Caco-2 (cell line): ENCODE measurements at places on chromosomes 7 and 10. TPM values are rescaled to one million over a fixed set of nuclear protein-coding genes. Genes with fewer than 3 reads are reported as not detected.

GRCh38 chr10:129833994-129834739, 129.9 kb downstream of the EBF3 start:
- H3K4me3 ChIP-seq, result no peak overlapping the region
- H3K4me1 ChIP-seq, result no peaks in the 10 kb centered on the region
- no peaks in the 10 kb centered on the region for H3K36me3 ChIP-seq
- no peak overlapping the region for H3K27ac ChIP-seq
- H3K27me3 ChIP-seq, result peaks cover 2% of the 10 kb centered on the region; the same call in 1 of the 2 replicates
- DNase-seq, result no peak

DNA sequence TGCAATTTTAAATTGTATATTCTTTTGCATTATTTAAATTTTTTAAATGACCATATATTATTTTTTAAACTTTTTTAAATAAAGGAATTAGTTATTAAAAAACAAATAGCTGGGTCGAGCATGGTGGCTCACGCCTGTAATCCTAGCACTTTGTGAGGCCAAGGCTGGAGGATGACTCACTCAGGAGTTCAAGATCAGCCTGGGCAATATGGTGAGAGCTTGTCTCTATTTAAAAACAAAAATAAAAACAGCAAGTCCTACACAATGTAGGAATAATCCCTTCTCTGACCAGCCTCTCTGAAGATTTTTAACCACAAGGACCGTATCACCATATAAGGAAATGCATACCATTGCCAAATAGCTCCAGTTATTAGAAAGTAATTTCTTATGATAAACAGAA, 19.6 kb downstream of the NOC3L start:
- no peak for DNase-seq
- H3K4me3 ChIP-seq, result no peak overlapping the region
- H3K4me1 ChIP-seq, result no peaks in the 10 kb centered on the region
- H3K27ac ChIP-seq, result no peak overlapping the region
- no peaks in the 10 kb centered on the region for H3K27me3 ChIP-seq

The PPRC1 gene
- total RNA-seq, result 66.6 and 68.5 TPM in 2 replicates

- DNase-seq, result no peak
- no peaks in the 10 kb centered on the region for H3K4me1 ChIP-seq
- H3K27ac ChIP-seq, result no peak overlapping the region
- H3K4me3 ChIP-seq, result no peak overlapping the region
Observed at GRCh38 chr10:85857305-85857704, 509.3 kb downstream of the GRID1 start.

DNA sequence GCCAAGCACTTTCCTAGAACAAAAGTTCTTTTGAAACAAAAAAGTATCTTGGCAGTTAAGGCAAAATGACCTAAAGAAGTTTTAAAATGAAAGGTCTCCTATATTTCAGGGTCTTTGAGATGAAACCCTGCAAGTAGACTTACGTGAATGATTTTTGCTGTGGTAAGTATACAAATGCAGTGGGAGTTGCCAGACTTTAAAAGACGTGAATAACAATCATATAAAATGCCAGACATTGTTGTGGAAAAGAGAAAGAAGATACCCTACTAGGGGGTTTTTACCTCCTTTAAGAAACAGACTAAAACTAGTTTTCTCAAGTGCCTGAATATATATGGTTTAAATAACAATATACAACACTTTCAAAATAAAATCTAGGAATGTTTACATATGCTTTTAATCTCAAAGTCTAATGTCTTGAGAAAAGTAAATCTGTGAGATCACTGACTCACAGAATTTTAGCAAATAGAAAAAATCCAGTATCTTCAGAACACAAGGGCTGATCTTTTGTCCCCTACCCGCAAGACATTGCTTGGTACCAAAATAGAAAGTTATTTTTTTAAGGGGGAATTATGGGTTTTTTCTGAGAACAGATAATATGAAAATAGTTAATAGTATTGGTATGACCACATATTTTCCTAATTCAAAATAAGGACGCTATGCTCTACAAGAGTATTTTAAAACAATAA, 29.5 kb downstream of the LRRC17 start:
- H3K27ac ChIP-seq, result no peak overlapping the region
- H3K36me3 ChIP-seq, result no peaks in the 10 kb centered on the region
- no peaks in the 10 kb centered on the region for H3K27me3 ChIP-seq
- no peak for DNase-seq
- peaks cover 11% of the 10 kb centered on the region; the same call in 1 of the 2 replicates for H3K4me1 ChIP-seq

DNA sequence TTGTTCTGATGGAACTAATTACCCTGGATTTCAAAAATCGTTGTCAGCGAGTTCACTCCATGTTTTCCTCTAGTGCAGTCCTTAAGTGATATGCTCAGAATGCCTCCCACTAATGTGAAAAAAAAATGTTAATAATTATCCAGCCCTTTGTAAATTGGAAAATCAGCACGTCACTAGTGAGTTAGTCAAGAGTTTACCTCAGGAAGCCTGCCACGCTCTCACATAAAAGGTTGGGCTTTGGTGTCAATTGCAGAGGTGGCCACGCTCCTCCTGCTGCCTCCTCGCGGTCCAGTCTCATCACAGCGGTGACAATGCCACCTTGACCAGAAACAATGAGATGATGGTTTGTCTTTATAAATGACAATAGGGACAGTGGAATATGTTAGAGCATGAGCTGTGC, 22.5 kb downstream of the UPP1 start:
- peaks cover 2% of the 10 kb centered on the region; the same call in 1 of the 2 replicates for H3K36me3 ChIP-seq
- H3K4me1 ChIP-seq, result peaks cover 9% of the 10 kb centered on the region
- H3K27ac ChIP-seq, result no peak overlapping the region
- no peak for DNase-seq
- no peak overlapping the region for H3K4me3 ChIP-seq

DNA sequence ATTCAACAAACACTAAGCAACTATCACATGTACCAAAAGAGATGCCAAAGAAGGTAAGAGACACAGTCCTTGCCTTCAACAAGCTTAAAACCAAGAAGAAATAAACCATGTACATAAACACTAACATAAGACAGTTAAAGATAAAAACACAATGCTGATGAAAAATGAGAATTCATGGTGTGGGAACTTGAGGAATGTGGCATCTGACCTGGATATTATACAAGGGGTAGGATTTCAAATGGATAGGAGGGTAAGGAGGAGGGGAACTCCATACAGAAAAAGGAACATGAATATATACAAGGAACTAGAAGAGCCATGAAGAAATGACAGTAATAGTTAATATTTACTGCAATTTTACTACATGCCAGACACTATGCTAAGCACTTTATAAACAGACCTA, 11.0 kb downstream of the HIBADH start:
- DNase-seq, result no peak
- H3K4me1 ChIP-seq, result no peaks in the 10 kb centered on the region
- no peaks in the 10 kb centered on the region for H3K27me3 ChIP-seq
- H3K4me3 ChIP-seq, result no peak overlapping the region

- no peak overlapping the region for H3K27ac ChIP-seq
- H3K4me1 ChIP-seq, result peaks cover 5% of the 10 kb centered on the region; the same call in 1 of the 2 replicates
- no peaks in the 10 kb centered on the region for H3K36me3 ChIP-seq
- H3K27me3 ChIP-seq, result no peaks in the 10 kb centered on the region
Observed at GRCh38 chr10:91907914-91908336, 1.4 kb downstream of the FGFBP3 start.
